ENCODE measurements at places on chromosomes 1 and 21. TPM values are rescaled to one million over a fixed set of nuclear protein-coding genes. Genes with fewer than 3 reads are reported as not detected.

GRCh38 chr1:174975764-174976163 is 24.0 kb upstream of the CACYBP start:
- no peak for DNase-seq
- H3K27ac ChIP-seq: no peak overlapping the region
- no peaks in the 10 kb centered on the region for H3K36me3 ChIP-seq
- no peaks in the 10 kb centered on the region for H3K4me1 ChIP-seq
- no peaks in the 10 kb centered on the region for H3K27me3 ChIP-seq
- no peak overlapping the region for H3K4me3 ChIP-seq

GRCh38 chr1:1145547-1145914 is 28.1 kb upstream of the TTLL10 start:
- no peak for DNase-seq
- no peak overlapping the region for H3K4me3 ChIP-seq
- H3K27me3 ChIP-seq: no peaks in the 10 kb centered on the region
- H3K36me3 ChIP-seq: no peaks in the 10 kb centered on the region
- no peaks in the 10 kb centered on the region for H3K4me1 ChIP-seq

- no peak overlapping the region for H3K27ac ChIP-seq
- peak overlapping the region; percentile 37 for H3K4me3 ChIP-seq
- peak; percentile 12 for DNase-seq
- peaks cover 2% of the 10 kb centered on the region for H3K4me1 ChIP-seq
- peaks cover 32% of the 10 kb centered on the region for H3K27me3 ChIP-seq
Observed at GRCh38 chr1:110211496-110212168, 1.5 kb downstream of the KCNC4 start.

GRCh38 chr1:171754353-171754705 is 12.5 kb upstream of the VAMP4 start:
- no peak overlapping the region for H3K4me3 ChIP-seq
- H3K4me1 ChIP-seq: peaks cover 9% of the 10 kb centered on the region
- peak overlapping the region; percentile 92 for H3K27ac ChIP-seq
- H3K27me3 ChIP-seq: no peaks in the 10 kb centered on the region

DNA sequence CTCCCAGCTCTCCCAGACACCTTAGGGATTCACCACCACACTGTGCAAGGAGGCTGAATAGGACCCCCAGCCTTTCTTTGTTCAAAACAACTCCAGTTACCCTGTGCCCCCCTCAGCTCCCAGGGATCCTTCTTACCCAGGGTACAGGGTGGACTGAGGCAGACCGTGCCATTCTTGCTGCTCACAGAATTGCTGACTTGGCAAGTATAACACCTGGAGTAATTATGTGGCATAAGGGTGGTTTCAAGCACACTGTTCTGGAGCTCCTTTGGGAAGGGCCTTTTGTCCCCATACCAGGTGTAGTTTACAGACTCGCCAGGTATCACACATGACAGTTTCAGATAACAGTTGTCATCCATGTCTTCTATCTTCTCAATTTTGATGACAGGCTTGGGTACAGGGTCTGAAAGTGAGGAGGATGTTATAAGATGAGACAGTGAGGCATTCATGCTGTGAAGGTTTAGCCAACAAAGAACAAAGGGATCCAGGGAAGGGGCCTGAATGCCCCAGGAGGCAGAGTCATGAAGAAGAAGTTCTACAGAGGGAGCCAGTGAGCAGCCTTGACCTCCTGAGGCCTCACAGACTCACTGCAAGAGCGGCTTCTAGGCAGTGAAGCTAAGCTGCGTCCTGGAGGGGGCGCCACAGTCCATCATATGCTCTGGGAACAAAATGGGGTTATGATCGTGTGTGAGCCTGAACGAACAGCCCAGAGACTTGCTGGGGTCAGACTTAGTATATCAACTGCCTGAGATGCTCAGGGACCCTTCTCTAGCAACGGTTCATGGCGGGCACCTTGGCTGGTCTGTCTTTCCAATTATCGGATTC is 30.3 kb downstream of the CD48 start:
- H3K27ac ChIP-seq: no peak overlapping the region
- DNase-seq: no peak
- no peaks in the 10 kb centered on the region for H3K27me3 ChIP-seq
- no peak overlapping the region for H3K4me3 ChIP-seq
- H3K36me3 ChIP-seq: no peaks in the 10 kb centered on the region

- no peak overlapping the region for H3K4me3 ChIP-seq
- H3K4me1 ChIP-seq: peaks cover 6% of the 10 kb centered on the region
- no peak for DNase-seq
Observed at GRCh38 chr21:45876381-45877170, 105.0 kb upstream of the COL6A1 start.

DNA sequence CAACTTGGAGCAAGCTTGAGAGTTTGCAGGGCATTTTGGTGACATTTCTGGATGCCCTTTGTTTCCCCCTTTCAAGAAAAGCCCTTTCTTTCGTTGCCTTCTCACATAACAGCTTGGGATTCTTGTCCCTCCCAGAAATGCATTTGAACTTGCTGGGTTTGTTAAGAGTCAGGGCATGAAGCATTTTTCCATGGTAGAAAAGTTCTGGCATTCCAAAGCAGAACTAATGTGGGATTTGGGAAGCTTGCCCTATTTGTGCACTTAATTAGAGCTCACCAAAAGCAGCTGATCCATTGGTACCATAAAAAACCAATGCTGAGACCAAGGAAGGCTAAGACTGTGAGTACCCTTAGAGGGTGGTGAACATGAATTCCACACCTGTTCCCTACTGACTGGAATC is 99.8 kb upstream of the HOOK1 start:
- no peaks in the 10 kb centered on the region for H3K4me1 ChIP-seq
- H3K27ac ChIP-seq: no peak overlapping the region
- DNase-seq: no peak
- H3K36me3 ChIP-seq: no peaks in the 10 kb centered on the region
- H3K27me3 ChIP-seq: no peaks in the 10 kb centered on the region

DNA sequence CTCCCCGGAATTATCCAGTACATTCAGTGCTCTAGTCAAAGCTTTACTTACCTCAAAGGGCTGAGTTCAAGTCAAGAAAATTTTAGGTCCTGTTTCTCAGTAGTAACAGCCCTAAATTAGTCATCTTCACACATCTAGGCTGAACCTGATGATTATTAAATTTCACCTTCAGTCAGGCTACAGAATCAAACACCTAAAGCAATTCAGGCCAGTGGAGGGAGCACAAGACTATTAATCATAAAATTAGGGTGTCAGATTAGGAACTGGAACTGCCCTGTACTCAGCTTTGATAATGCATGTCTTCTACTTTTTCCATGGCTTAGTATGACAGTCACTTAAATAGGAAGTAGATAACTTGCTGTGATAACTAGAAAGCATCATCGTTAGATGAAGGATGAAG is 28.4 kb upstream of the BCAS2 start:
- no peaks in the 10 kb centered on the region for H3K4me1 ChIP-seq
- no peak for DNase-seq
- no peaks in the 10 kb centered on the region for H3K36me3 ChIP-seq
- H3K4me3 ChIP-seq: no peak overlapping the region
- H3K27ac ChIP-seq: no peak overlapping the region
- H3K27me3 ChIP-seq: no peaks in the 10 kb centered on the region

DNA sequence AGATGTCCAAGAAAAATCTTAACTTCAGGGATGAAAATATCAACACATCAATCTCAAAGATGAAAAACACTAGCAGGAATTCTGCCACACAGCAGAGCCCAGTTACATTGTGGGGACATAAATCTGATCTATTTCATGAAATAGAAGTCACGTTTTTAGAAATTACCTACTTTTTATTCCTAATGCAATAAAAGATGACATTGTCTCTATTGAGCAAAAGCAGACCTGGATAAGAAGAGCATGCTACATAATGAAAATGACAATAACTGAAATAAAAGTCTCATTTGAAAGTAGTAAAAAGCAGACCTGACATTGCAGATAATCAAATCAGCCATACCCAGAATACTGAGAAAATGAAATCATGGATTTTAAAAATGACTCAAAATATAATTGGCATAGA is 156.8 kb downstream of the NTNG1 start:
- no peaks in the 10 kb centered on the region for H3K4me1 ChIP-seq
- H3K27me3 ChIP-seq: no peaks in the 10 kb centered on the region
- no peak overlapping the region for H3K27ac ChIP-seq

DNA sequence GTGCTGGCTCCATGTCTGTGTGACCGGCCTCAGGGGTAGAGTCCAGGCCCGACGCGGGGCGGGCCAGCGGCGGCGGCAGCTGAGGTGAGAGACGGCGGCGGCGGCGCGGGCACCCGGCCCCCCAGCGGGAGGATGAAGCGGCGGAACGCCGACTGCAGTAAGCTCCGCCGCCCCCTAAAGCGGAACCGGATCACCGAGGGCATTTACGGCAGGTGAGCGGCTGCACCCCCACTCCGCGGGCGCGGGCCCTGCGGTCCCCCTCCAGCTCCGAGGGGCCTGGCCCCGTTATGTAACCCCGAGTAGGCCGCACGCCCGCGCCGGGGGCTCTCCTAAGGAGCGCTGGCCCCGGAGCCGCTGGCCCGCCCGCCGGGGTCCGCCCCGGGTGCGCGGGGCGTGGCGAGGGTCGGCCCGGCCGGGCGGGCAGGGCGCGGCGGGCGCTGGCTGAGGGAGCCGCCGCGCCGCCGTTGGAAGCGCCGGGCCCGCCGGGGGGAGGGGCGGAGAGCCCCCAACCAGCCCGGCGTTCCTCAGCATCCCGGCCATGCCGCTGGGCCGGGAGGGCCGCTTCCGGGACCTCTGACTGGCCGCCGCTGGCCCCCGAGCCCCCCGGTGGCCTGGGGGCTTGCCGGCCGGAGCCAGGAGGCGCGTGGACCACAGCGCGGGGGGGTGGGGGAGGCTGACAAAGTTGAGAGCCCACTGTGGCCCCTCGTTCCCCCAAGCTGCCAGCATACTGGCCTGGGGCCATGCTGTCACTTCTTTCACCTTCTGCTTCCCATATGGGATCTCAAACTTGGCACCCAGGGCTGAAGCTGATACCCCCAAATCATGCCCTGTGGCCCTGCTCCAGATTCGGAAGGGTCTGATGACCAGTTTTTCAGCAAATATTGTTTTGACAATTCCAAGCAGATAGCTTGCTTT is 527 bp downstream of the MACO1 start:
- H3K4me1 ChIP-seq: peaks cover 4% of the 10 kb centered on the region
- no peak for DNase-seq
- peak overlapping the region; percentile 84 for H3K4me3 ChIP-seq
- H3K36me3 ChIP-seq: no peaks in the 10 kb centered on the region

- no peaks in the 10 kb centered on the region for H3K36me3 ChIP-seq
- DNase-seq: no peak
- H3K4me3 ChIP-seq: no peak overlapping the region
- no peaks in the 10 kb centered on the region for H3K4me1 ChIP-seq
- H3K27ac ChIP-seq: no peak overlapping the region
Observed at GRCh38 chr1:100320311-100321099, 31.8 kb upstream of the CDC14A start.

- no peaks in the 10 kb centered on the region for H3K36me3 ChIP-seq
- H3K4me3 ChIP-seq: no peak overlapping the region
Observed at GRCh38 chr1:209318181-209319056, 265.1 kb upstream of the CAMK1G start.

DNA sequence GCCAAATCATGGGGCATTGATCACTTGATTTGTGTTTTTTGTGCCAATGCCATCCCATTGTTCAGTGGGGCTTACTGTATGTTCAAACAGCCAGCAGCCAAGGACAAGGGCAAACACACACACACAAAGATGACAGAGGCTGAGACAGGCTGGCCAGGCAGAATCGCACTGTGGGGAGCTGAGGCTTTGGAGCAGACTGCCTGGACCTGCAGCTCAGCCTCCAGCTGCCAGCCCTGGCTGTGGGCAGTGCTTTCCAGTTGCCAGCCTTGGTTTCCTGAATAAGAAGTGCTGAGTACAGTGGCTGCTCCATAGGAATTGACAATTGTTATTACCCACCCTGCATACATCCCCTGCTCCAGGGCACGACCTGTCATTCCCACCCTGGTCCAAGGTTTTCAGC is 16.9 kb upstream of the PCP4 start:
- H3K27me3 ChIP-seq: no peaks in the 10 kb centered on the region
- no peak for DNase-seq
- no peaks in the 10 kb centered on the region for H3K36me3 ChIP-seq
- no peak overlapping the region for H3K4me3 ChIP-seq

DNA sequence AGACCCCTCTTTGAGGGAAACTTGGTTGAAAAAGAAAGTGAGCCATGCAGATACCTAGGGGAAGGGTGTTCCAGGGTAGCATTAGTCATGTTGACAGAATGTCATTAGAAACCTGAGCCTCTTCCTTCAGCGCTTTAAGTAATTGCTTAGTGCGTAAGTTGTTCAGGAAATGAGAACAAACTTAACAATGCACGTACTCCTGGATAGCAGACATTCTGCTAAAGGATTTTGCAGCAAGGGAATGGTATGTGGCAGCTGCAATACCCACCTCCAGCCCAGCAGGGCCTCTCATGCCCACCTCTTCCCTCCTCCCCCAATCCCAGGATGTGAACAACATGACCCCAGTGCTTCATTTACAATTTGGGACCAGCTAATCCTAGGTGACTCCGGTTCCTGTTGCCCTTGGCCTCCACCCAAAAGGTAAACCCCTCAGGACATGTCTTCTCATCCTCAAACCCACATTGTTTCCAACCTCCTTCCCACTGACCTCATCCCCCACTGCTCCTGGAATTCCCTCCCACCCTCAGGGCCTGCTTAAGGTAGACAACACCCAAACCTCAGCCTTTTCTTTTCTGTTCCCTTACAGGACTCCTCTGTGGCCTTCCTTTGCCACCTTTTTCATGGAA is 98.0 kb upstream of the BCAR3 start:
- DNase-seq: peak; percentile 57
- H3K27ac ChIP-seq: no peak overlapping the region
- no peaks in the 10 kb centered on the region for H3K4me1 ChIP-seq
- no peaks in the 10 kb centered on the region for H3K36me3 ChIP-seq
- H3K27me3 ChIP-seq: no peaks in the 10 kb centered on the region
- no peak overlapping the region for H3K4me3 ChIP-seq

- no peak overlapping the region for H3K27ac ChIP-seq
- H3K4me3 ChIP-seq: no peak overlapping the region
- no peaks in the 10 kb centered on the region for H3K27me3 ChIP-seq
Observed at GRCh38 chr1:100253552-100253951, 3.9 kb upstream of the DBT start.

DNA sequence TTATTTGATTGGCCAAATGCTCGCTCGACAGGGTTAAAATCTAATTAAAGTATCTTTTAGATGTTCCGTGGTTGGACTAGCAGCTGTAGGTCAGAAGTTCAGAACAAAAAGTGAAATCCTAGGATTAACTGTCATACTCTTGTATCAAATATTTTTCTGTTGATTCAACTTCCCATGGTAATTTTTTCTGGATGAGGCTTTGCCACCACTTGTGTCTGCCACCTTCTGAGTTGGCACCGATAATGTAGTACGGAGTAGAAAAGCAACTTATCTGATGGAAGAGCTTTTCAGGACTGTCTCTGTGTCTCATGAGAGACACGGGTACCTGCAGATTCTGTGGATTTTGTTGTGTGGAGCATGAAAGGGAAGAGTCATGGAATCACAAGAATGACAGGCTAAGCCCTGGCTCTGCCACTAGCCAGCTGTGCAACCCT is 44.6 kb upstream of the CNN3 start:
- H3K4me1 ChIP-seq: peaks cover 17% of the 10 kb centered on the region
- no peaks in the 10 kb centered on the region for H3K36me3 ChIP-seq
- no peak overlapping the region for H3K4me3 ChIP-seq

- H3K36me3 ChIP-seq: no peaks in the 10 kb centered on the region
- H3K4me3 ChIP-seq: no peak overlapping the region
- peak; percentile 95 for DNase-seq
- H3K4me1 ChIP-seq: no peaks in the 10 kb centered on the region
- no peak overlapping the region for H3K27ac ChIP-seq
- H3K27me3 ChIP-seq: no peaks in the 10 kb centered on the region
Observed at GRCh38 chr1:10196976-10197375, 13.4 kb upstream of the KIF1B start.

Gene AKR7A3
- 0.33 TPM for total RNA-seq

Gene ORC1
- total RNA-seq: 0.26 TPM

Gene CENPF
- total RNA-seq: 2.3 TPM

Gene AKNAD1
- 0.17 TPM for total RNA-seq

Gene DCLRE1B
- total RNA-seq: 0.66 TPM

Gene ITLN2
- total RNA-seq: not detected

Gene L1TD1
- 0.26 TPM for total RNA-seq
